ENCODE measurements at places on chromosomes 2 and 18.
A peak's percentile ranks its signal among the peaks of the same experiment; 100 is the strongest.

- DNase-seq: no peak
Measured at GRCh38 chr2:64617631-64618151, 36.0 kb downstream of the SERTAD2 start.

GRCh38 chr2:224691563-224691962, 24.6 kb downstream of the CCDC195 start:
- DNase-seq: no peak

DNA sequence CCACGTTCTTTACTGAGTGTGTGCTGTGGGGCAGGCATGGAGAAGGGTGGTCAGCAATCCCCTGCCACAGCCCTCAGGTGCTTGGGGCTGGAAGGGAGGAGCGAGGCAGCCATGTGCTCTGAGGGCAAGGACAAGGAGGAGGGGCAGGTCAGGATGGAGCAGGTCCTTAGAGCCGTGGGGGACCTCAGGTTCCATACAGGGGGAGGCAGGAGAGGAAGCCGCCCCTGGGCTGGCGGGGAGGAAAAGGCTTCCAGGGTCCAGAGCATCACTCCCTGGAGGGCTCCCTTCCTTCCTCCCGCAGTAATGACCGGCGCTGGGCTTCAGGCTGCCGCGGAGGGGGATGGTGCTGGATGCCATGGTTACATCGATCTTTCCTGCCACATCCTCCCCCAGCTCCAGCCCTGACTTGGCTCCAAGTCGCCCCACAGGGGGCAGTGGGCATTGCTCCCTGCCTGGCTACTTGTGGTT, 6.6 kb downstream of the GAREM2 start:
- no peak for DNase-seq

DNA sequence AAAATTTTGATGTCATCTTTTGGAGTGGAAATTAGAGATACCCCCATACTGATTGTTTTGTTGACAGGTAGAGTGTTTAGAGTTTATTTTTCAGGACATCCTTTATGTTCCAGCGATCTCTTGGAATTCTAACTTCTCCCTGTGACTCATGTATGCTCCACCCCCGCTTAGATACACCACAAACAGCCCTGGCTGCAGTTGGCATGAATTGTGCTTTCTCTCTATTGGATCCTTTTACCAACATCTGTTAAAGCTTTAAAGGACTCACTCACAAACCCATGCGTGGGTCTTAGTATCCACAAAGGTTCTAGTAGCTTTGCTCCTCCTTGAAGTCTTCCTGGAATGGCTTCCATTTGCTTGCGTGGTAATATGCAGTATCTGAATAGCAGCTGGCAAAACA, 409.5 kb upstream of the POU3F3 start:
- no peak for DNase-seq

GRCh38 chr2:94956797-94957391, 68.6 kb upstream of the MAL start:
- DNase-seq: no peak

GRCh38 chr2:204004912-204005311, 68.3 kb downstream of the ICOS start:
- DNase-seq: no peak

DNA sequence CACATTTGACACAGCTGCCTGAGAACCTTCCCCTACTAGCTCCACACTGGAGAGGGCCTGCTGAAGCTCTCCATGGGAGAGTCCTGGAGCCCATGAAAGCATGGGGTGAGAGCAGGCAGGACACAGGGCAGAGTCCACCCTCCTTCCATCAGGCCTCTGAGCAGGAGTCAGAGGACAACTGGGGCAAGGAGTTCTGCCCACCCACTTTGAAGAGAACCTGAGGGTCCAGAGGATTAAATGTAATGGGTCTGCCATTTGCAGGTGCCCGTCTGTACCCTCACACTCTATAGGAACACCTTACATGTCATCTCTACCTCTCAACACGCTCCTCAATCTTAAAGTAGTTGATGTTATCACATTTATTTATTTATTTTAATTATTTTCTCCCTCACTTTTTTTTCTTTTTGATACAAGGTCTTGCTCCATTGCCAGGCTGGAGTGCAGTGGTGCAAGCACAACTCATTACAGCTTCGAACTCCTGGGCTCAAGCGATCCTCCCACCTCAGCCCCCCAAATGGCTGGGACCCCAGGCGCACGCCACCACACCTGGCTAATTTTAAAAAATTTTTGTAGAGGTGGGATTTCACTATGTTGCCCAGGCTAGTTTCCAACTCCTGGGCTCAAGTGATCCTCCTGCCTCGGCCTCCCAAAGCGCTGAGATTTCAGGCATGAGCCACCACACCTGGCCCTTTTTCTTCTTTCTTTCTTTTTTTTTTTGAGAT, 10.2 kb downstream of the ADRA2B start:
- no peak for DNase-seq

- peak; percentile 71 for DNase-seq
Measured at GRCh38 chr18:13051950-13052349, 60.8 kb downstream of the CEP192 start.

GRCh38 chr2:68272246-68272994, 20.1 kb upstream of the PPP3R1 start:
- peak; percentile 83 for DNase-seq

DNA sequence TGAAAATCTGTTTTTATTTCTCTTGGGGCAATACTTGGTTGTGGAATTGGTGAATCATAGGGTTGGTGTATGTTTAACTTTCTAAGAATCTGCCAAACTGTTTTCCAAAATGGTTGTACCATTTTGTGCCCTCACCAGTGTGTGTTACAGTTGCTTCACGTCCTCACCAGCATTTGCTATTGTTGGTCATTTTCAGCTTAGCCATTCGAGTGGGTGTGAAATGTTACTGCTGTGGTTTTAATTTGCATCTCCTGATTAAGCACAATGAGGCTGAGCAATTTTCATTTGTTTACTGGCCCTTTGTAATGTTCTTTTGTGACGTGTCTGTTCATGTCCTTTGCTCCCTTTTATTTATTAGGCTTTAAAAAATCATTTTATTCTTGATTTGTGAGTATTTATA, 49.7 kb downstream of the FOSL2 start:
- DNase-seq: no peak

DNA sequence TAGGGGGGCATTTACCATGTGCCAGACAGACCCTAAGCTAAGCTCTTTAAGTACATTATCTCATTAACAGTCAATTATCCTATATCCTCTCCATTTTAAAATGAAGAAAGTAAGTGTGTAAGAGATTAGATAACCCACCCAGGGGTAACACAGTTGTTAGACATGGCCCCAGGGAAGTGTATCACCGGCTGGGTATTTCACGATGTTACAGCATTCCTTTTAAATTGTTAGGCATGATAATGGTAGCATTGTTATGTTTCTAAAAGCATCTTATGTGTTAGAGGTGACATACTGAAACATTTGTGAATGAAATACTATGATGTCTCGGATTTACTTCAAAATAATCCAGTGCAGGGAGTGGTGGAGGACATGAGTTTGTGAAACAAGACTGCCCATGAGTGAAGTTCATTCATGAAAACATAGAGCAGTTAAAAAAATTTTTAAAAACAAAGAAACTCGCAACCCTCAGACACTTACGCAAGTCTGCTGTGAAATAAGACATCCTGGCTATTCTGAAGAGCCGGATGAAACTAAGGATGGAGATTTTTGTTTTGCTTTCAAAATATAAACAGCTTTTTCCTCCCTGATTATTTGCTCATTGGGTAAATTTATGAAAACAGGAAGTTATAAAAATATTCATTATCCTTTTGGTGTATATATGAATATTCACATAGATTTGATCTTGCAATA, 54.9 kb downstream of the IL1RL2 start:
- DNase-seq: no peak

- DNase-seq: no peak
Measured at GRCh38 chr18:77750006-77750405, 500.4 kb downstream of the GALR1 start.

- no peak for DNase-seq
Measured at GRCh38 chr2:200860092-200860795, 4.2 kb downstream of the CLK1 start.

DNA sequence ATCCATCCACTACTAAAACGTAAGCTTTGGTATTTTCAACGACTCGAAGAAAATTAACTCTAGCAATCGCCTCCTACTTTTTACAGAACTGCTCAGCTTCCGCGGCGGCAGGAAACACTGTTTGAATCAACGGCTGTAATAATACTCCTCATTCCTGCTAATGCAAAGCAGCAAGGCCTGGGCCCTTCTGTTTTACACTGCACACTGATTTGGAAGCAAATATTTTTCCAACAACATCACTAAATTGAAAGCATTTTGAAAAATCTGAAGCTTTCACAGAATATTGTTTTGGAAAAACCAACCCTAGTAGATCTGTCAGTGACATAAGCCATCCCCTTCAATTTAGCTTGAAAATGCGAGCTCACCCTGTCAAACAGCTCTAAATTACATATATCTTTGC, 261.2 kb downstream of the TXNL1 start:
- DNase-seq: no peak

DNA sequence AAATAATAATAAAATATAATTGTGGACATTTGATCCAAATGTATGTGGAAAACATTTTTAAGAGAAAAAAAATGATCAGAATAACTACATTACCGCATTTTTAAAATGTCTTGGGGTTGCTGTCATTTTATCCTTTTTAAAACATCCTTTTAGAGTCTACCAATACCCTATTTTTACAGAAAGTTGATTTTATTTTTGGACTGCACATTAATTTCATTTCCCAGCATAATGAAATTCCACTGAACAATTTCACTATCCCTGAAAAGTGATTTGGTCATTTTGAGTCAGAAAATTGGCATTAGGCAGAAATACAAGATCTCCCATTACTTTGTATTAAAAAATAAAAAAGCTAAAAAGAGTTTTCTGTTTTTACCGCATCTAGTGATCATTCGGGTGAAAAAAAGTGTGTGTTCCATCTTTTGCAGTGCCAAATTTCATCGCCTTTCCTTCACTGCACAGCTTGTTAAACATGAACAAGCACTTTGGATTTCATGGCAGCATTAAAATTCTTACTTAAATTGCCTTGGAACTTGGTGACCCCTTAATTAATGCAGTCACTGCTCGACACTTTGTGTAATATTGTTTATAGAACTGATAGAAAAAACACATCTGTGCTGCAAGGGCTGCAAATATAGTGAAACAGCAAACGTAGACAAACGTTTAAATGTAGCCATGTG, 611.7 kb downstream of the TSN start:
- no peak for DNase-seq

DNA sequence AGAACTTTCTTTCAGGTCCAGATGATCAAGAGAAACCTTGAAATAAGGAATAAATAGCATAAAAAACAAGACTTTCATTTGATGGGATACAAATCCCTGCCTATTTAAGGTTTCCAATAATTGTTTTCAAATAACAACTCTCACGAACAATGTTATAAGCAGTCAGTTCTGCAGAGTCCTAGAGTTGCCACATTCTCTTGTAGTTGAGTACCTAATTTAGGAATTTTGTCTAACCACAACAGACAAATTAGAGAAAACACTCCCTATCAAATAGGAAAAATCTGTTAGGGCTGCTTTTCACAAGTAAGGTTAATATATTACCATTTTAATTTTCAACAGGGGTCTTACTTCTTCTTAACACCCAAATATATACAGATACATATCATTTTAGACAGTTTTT, 130.1 kb upstream of the CDH20 start:
- no peak for DNase-seq

- no peak for DNase-seq
Measured at GRCh38 chr18:58900015-58900649, 35.5 kb downstream of the ZNF532 start.
